Type B pancreatic cell (in vitro differentiated cells): ENCODE measurements at places on chromosomes 2 and 18. TPM values are rescaled to one million over a fixed set of nuclear protein-coding genes. Genes with fewer than 3 reads are reported as not detected.

UGT1A4 gene
- not detected in 2 replicates for total RNA-seq

XDH gene
- total RNA-seq = 2.5 and 7.7 TPM in 2 replicates

NXPH2 gene
- 1.1 and 5.0 TPM in 2 replicates for total RNA-seq

TMEM17 gene
- 1.9 and 4.2 TPM in 2 replicates for total RNA-seq

ERFE gene
- total RNA-seq = 0.29 and 3.8 TPM in 2 replicates

YES1 gene
- 38.8 and 48.5 TPM in 2 replicates for total RNA-seq

CNDP1 gene
- total RNA-seq = 0.48 and 0.67 TPM in 2 replicates

APLF gene
- 3.8 and 6.2 TPM in 2 replicates for total RNA-seq

ACVR1C gene
- total RNA-seq = 17.1 and 27.9 TPM in 2 replicates

SCN3A gene
- total RNA-seq = 2.8 and 8.2 TPM in 2 replicates

SLC25A52 gene
- total RNA-seq = not detected in 2 replicates

NT5DC4 gene
- total RNA-seq = not detected in 2 replicates

UGT1A5 gene
- not detected in 2 replicates for total RNA-seq
